ENCODE measurements at places on chromosomes 7 and 10.
A peak's percentile ranks its signal among the peaks of the same experiment; 100 is the strongest.

DNA sequence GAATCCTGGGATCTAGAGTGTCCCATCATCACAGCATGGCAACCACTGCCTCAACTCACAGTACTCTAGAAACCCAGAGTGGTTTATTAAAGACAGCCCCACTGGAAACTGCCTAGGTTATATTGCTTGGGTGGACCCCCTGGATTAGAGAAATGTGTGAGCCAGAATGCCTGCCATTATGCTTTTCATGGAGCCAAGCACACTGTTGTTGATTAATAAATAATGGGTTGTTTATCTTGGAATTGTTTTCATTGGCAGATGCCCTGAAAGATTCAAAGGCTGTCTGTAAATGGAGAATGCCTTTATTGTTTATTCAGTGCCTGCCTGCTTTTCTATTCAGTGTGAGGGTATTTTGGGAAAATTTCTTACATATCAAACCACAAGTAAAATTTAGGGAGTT lies 52.1 kb downstream of the GNAI1 start:
- DNase-seq, result no peak

DNA sequence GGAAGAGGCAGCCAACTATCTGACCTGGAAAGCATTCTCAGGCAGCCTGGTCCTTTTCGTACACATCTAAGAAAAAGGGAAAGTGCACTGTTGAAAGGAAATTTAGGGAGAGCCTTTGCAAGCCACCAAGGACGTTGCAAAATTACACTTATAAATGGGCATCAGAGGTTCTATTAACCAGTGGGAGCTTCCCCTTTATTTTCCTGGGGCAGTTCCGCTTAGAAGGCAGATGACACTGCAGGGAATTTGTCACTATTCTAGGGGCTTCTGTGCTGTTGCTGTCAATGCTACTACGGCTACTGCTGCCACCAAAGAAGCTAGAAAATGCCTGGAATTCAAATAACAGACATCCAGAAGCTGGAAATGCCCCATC lies 79.6 kb upstream of the AUTS2 start:
- DNase-seq, result no peak

DNA sequence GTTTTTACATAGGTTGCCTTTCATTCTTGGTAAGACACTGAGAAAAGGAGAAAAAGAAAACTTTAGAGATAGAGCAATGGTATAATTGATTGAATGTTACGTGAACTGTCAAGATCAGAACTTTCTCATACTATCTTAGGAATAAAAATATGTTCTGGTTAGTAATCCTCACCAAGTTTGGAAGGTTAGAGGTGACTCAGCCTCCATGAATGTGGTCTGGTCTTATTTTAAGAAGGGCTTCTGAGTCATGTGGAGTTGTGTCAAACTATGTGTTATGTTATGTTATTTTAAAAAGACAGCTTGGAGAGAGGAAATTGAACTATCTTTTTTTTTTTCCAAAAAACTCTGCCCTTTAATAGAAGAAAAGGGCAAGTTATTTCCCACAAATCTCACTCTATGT lies 458.6 kb upstream of the KLF6 start:
- peak; percentile 99 for DNase-seq

- peak; percentile 14 for DNase-seq
These were observed 220.4 kb upstream of the PTN start for GRCh38 chr7:137563981-137564380.

- DNase-seq, result no peak
These were observed 152.9 kb downstream of the DYNC1I1 start for GRCh38 chr7:95925236-95925635.

DNA sequence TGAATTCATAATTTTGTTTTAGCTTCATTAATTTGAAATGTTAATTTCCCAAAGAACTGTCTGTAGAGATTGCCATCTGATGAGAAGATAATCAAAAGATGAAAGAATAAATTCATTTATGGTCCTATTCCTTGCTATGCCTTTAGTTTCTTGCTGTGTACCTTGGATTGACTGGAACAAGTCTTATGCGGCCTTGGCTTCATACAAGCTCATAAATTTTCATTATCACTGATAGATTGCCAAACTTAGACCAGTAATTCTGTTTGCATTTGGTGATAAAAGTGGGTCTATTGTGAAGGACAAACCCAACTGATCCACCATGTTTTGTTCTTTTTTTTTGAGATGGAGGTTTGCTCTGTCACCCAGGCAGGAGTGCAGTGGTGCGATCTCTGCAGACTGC lies 48.2 kb downstream of the ARID5B start:
- no peak for DNase-seq

DNA sequence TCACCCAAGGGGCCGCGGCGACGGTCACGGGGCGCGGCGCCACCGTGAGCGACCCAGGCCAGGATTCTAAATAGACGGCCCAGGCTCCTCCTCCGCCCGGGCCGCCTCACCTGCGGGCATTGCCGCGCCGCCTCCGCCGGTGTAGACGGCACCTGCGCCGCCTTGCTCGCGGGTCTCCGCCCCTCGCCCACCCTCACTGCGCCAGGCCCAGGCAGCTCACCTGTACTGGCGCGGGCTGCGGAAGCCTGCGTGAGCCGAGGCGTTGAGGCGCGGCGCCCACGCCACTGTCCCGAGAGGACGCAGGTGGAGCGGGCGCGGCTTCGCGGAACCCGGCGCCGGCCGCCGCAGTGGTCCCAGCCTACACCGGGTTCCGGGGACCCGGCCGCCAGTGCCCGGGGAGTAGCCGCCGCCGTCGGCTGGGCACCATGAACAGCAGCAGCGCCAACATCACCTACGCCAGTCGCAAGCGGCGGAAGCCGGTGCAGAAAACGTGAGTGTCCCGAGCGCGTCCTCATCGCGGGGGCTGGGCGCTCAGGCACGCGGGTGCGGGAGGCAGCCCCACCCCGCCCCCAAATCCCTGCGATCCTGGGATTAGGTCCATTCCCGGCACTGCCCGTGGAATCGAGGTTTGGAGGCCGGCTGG lies 509 bp downstream of the AHR start:
- DNase-seq, result no peak

DNA sequence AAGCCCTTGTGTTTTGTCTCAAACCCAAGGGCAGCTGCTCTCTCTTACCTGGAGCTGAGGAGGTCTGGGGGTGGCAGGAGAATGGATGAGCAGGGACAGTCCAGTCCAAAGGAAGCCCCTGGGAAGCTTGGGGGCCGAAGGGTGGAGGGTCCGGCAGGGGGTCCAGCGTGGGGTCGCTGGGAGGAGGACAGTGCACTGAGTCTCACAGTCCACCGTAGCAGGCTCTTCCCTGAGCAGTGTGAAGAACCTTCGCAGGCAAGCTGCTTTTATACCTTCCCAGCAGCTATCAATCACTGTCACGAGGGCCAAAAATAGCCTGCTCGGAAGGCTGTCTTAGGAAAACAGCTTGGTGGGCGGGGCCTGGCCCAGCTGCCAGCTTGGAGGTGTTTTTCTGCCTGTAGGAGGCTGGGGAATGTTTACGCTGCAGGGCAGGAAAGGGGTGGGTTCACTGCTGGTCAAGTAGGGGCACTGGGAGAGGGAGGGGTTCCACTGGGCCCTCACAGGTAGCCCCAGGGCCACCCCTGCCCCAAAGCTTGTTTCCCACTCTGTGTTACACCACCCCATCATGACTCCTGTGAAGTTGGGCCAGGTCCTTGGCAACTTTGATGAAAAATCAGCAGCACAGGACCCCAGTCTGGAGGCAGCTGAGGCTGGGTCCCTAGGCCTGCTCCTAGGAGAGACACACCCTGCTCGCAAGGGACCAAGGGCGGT lies at the start of gene DEPP1:
TSS of gene DEPP1 (minus strand) at position 240 of the 711 bp plus-strand sequence. CDS start 779 bp downstream, outside the sequence.
- peak; percentile 92 for DNase-seq

DNA sequence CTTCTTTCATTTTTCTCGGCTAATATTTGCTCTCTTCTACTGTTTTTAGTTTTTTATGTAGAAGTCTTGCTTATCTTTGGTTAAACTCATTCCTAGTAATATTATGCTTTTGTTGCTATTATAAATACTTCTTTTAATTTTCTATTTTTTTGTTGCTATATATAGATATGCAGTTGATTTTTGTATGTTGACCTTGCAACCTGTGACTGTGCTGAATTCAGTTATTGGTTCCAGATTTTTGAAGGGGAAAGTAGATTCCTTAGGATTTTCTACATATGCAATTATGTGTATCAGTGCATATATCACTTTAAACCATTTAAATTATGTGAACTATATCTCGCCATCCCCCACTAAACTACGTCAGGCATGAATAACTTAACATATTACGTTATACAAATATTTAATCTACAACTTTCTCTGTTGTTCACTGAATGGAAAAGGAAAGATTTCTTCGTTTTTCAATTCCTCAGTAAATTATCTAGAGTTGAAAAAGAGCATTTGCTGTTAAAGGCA lies 71.5 kb downstream of the IDE start:
- DNase-seq, result peak; percentile 7

- DNase-seq, result no peak
These were observed 162.7 kb downstream of the AKR1D1 start for GRCh38 chr7:138238734-138239659.

DNA sequence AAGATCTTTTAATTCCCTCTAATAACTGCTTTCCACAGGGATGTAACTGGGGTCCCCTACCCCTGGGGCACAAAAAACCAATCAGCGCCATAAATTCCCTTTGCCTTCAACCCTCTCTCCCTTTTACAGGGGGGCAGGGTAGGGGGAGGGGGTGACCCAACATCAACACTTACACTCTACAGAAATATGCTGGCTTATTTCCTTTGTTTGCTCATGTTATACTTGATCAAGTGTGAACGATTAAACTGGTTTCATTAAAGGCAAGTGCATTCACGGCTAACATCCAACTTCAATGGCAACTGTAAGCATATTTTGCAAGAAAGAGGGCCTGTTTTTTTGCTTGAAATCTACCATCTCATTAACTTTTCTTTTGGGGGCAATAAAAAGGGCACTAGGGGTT lies 2.9 kb downstream of the CTBP2 start:
- DNase-seq, result no peak

GRCh38 chr10:13882119-13882711 lies 295.4 kb downstream of the PRPF18 start:
- peak; percentile 99 for DNase-seq
